ENCODE measurements at places on chromosomes 7 and 10.
A peak's percentile ranks its signal among the peaks of the same experiment; 100 is the strongest.

DNA sequence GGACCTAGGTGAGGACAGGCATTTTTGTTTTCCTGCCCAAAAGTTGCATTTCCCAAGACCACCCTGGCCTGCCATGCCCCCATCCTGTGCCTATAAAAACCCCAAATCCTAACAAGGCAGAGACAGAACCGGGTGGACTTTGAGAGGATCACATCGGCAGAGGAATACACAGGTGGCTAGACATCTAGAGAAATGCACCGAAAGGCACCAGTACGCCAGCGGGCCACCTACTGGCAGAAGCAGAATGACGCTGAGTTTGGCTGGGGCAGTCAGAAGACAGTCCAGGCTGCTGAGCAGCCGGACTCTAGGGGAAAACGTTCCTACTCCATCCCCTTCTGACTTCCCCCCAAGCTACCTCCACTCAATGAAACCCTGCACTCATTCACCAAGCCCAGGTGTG, 2.8 kb downstream of the AKR1C4 start:
- DNase-seq: peak; percentile 7

- no peak for DNase-seq
These were observed 19.7 kb downstream of the MBL2 start for GRCh38 chr10:52752801-52753445.

GRCh38 chr7:80960244-80960795, 41.5 kb upstream of the SEMA3C start:
- peak; percentile 12 for DNase-seq

DNA sequence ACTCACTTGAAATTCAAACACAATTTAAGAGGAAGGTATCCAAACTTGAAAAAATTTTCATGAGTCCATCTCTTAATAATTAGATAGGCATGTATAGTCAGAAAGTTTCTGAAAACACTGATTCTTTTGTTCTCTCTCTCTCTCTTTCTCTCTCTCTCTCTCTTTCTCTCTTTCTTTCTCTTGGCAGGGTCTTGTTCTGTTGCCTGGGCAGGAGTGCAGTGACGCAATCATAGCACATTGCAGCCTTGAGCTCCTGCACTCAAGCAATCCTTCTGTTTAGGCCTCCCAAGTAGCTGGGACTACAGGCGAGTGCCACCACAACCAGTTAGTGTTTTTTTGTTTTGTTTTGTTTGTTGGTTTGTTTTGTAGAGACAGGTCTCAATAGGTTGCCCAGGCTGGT, 59.3 kb downstream of the PRTFDC1 start:
- no peak for DNase-seq

DNA sequence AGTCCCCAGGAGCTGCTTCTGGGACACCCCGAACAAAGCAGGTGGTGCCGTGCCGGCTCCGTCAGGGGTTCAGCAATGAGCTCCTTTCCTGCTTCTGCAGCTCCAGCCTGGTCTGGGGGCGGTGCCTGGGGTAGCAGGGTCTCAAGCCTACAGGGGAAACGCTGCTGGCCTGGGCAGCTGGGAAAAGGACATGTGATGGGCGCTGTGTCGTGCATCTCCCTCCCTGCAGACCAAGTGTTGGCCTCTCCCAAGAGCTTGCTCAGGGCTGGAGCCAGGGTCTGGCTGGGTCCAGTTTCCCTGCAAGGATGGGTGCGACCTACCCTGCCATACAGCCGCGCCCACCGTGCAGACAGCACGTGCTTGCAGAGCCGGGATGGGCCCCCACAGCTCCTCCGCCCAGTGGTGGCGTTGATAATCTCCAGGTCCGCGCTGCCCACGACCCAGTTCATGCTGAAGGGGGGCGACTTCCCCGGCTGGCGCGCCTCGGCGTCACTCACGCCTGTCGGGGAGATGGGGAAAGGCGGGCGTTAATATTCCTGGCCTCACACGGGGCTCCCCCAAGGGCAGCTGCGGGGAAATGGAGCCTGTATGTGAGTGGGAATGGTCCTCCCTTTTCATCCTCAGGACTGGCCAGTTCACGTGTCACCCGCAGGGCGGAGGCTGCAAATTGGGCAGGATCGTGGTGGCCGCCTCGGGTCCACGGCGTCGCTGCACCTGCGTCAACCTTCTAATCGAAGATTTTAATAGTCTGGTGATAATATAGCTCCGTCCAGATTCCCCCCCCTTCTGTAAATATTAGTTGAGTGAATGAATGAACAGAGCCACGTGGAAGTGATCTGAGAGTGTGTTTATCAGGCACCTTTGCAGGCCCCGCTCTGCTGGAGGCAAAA, 128.6 kb downstream of the WDR37 start:
- DNase-seq: no peak

GRCh38 chr7:156816943-156817572, 75.9 kb downstream of the LMBR1 start:
- DNase-seq: peak; percentile 15

GRCh38 chr10:3397231-3397630, 224.6 kb upstream of the PITRM1 start:
- peak; percentile 90 for DNase-seq

GRCh38 chr10:89465196-89465595, 50.8 kb downstream of the IFIT5 start:
- no peak for DNase-seq

GRCh38 chr10:120386896-120387295, 70.1 kb upstream of the PLPP4 start:
- DNase-seq: peak; percentile 39

DNA sequence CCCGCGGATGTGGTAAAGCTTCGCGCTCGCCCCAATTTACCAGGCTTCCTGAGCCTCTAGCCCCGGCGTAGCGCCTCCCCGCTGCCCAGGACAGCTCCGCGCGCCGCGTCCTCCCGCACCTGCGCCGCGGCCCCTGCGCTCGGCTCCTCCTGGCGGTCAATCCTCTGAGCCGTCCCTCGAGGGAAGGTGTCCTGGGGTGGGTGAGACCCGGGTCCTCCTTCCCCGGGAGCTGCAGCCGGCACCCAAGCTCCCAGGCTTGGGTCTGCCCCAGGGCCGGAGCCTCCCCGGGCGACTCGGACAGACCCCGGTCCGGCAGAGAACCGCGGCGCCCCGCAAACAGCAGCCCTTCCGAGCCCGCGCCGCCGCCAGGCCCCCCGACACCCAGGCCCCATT, 512 bp downstream of the OSBPL3 start:
- peak; percentile 81 for DNase-seq

DNA sequence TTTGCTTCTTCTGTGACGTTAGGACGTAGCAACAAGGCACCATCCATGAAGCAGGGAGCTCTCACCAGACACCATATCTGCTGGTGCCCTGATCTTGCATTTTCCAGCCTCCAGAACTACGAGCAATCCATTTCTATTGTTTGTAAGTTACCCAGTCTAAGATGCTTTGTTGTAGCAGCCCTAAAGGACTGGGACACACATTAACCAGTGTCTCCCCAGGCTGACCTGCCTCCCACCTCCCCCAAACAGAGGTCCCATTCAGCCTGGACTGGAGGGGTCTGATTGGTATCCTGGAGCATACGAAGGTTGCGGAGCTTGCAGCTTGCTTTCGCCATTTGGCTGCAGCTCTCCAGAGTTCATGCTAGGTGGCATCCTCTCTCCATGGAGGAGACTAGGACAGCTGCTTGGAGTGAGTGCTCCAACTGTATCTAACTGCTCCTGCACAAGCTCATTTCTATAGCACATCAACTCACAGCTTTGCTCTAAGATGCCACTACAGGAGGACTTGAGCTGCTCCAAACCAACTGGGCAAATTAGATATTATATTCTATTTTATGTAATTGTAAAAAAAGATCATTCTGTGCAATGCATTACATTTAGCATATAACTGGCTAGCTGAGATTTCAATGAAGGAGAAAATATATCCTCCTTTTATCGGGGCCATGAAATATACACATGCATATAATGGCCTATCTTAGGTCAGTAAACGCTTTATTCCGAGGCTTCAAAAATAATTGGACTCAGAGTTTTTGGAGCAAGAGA, 8.0 kb upstream of the GRK5 start:
- DNase-seq: peak; percentile 82
